ENCODE measurements at places on chromosomes 7 and 10. TPM values are rescaled to one million over a fixed set of nuclear protein-coding genes. Genes with fewer than 3 reads are reported as not detected.

The ZP3 gene
- 2.8 TPM for total RNA-seq

The LSM5 gene
- total RNA-seq, result 15.2 TPM

The FOXI2 gene
- total RNA-seq, result not detected

The LZTS2 gene
- total RNA-seq, result 37.7 TPM

The GIMAP1 gene
- total RNA-seq, result 21.1 TPM

The GIMAP4 gene
- total RNA-seq, result 389 TPM

The SCIN gene
- 0.17 TPM for total RNA-seq

The GPC2 gene
- total RNA-seq, result 3.5 TPM

The FRAT2 gene
- total RNA-seq, result 13.4 TPM

The STK31 gene
- 0.17 TPM for total RNA-seq

The UTF1 gene
- not detected for total RNA-seq

The BLOC1S2 gene
- 39.3 TPM for total RNA-seq

The VOPP1 gene
- 84.1 TPM for total RNA-seq

The TWIST1 gene
- 0.87 TPM for total RNA-seq

The FGFBP3 gene
- 0.43 TPM for total RNA-seq

The ACTA2 gene
- total RNA-seq, result 5.9 TPM

The ZNF239 gene
- 0.17 TPM for total RNA-seq

The GNG11 gene
- total RNA-seq, result 576 TPM
